ENCODE measurements at places on chromosomes 4 and X. TPM values are rescaled to one million over a fixed set of nuclear protein-coding genes. Genes with fewer than 3 reads are reported as not detected.
A peak's percentile ranks its signal among the peaks of the same experiment; 100 is the strongest.

PLAC1 gene
- not detected for total RNA-seq

DNA sequence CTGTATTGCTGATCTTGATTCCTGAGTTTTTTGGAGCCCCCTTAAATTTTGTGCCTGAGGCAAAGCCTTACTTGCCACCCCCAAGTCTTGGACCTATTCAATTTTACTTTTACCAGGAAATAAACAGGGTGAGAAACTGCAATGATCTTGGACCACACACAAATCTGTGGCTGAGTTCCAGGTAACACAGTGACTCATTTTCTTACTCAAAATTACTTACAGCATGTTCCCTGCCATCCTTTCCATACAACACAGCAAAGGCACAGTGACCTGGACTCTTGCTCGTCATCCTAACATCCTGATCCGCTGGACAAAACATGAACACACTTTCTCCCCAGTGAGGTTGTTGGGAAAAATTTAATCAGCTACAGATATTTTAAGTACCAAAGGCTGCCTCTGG is 60.7 kb upstream of the S100G start:
- DNase-seq: no peak

DNA sequence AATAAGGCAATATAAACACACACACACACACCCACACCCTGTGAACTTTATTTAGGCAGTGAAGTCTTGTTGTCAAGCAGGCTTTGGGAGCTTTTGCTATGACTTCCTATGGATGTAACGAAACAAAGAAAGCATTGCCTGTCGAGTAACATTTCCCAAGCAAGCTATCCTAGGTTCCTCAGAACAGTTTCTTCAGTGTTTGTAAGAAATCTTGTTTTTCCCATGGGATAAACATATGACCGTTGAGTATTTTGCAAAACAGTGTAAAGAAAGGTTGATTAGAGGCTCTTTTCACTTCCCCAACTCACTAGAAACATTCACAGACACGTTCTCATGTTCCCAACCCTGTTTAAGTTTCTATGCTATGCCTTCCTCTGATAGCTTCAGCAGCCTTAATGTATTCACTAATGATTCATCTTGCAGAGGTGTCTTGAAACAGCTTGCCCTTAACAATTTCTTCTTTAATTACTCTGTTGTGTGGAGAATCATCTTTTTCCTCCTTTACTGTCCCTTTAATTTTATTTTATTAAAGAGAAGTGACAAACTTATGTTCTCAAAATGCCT is 1947.1 kb upstream of the TENM3 start:
- no peak for DNase-seq

LINC00632 gene
- 44.9 TPM for total RNA-seq

DNA sequence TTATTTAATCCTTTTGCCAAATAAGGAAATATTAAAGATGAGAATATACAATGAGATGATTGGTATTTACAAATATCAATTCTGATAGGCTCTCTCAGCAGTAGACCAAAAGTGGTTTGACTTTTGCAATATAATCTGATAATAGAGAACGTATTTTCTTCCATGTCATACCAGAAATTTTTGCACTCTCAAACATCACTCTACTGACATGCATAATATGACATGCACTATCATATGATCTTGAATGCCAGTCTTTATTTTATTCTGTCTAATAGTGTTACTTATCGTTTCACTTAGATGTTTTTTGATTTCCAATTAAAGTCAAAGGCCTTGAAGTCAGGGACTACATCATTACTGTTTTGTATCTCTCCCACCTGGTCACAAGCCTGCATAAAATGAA is 259.2 kb downstream of the PCDH7 start:
- no peak for DNase-seq

DNA sequence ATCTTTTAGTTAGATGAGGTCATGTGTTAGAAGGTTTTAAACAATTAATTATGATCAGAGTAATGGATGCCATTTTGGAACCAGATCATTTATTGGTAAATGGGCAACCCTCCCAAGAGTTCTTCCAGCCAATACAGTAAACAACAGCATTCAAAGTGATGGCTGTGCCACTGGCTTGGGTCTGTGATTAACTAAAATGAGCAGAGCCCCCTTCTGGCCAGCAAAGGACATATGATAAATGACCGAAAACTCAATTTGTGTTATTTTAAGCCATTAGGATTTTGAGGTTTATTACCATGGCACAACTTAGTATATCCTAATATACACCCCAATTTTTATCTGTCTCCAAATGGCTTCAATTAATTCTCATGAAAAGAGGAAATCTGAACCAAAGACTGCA is 90.8 kb upstream of the NPFFR2 start:
- DNase-seq: no peak

DNA sequence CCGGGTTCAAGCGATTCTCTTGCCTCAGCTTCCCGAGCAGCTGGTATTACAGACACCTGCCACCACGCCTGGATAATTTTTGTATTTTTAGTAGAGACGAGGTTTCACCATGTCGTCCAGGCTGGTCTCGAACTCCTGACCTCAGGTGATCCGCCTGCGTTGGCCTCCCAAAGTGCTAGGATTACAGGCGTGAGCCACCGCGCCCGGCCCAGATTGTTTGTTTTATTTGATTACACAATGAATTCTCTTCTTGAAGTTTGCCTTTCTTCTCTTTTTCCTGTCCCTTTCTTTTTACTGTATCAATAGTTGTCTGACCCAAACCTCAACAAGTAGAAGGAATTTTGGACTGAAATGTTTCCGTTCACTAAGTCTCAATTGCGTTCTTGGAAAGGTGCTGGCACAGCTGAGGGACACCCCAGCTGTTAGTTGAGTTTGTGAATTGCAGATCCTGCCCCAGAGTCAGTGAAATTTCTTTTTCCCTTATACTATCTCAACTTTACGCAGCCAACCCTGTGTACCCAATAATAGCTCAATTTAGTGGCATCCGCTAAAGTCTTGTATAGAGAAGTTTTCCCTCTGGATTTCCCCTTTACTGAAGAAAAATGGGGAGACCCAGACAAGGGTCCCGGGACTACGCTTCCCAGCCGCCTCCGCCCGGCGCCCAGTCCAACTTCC is 639 bp upstream of the MTM1 start:
- no peak for DNase-seq

MMGT1 gene
- total RNA-seq: 32.5 TPM

- DNase-seq: no peak
Observed at GRCh38 chrX:149515954-149516602, 11.0 kb upstream of the IDS start.

- no peak for DNase-seq
Observed at GRCh38 chr4:52729586-52729985, 21.6 kb downstream of the ERVMER34-1 start.

DNA sequence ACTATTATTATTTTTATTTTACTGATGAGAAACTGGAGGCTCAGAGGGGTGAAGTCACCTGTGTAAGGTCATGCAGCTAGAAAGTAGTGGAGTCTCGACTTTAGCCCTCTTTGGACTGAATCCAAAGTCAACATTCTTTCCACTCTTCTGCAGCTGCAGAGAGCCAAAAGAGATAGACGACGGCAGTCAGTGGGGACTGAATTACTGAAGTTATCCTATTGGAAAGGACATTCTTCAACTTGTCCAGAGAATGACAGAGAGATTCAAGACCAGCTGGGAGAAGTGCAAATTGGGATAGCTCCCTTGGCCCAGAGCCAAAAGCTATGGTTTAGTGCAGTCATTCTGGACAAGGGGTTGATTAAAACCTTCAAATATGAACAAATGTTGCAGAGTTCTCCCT is 42.5 kb downstream of the VGLL1 start:
- DNase-seq: no peak

DNA sequence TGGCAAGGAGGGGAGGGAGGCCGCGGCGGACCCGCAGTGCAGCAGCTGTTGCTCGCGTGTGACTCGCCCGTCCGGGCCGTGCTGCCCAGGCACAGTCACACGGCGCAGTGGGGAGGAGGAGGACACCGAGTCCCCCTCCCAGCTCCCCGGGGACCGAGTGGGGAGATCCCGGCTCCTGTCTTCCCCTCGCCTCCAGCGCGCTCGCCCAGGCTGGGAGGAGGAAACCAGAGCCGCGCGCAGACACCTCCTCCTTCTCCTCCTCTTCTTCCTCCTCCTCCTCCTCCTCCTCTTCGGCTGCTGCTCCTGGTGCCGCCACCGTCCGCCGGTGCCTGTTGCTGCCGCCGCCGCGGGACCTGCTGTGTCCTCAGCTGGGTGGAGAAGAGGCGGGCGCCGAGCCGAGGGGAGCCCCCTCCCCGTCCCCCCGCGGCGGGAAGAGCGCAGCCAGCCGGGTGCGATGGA is at the start of gene TBC1D1:
TSS of gene TBC1D1 (plus strand) at position 284 of the 459 bp plus-strand sequence. CDS start 11,012 bp downstream, outside the sequence.
- peak; percentile 84 for DNase-seq
